ENCODE measurements at places on chromosomes 3 and 15.

GRCh38 chr3:178714925-178715832 is 178.9 kb downstream of the KCNMB2 start:
- DNase-seq, result no peak

DNA sequence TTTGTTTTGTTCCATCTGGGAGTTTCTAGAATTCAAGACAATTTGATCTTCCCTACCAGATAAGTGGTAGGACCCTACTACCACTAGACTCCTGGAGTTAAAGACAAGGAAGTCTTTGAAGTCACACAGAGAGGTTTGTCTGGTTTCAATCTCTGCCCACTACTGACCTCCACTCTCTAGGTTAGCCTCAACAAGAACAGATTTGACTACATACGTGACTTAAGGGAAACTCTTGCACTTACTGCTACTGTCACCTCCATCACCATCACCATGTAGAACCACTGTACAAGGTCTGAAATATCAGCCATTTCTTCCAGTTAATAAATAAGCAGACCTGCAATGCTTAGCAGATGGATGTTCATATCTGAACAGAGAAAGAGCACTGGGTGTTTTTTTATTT is 148.3 kb upstream of the ARHGEF26 start:
- DNase-seq, result no peak

DNA sequence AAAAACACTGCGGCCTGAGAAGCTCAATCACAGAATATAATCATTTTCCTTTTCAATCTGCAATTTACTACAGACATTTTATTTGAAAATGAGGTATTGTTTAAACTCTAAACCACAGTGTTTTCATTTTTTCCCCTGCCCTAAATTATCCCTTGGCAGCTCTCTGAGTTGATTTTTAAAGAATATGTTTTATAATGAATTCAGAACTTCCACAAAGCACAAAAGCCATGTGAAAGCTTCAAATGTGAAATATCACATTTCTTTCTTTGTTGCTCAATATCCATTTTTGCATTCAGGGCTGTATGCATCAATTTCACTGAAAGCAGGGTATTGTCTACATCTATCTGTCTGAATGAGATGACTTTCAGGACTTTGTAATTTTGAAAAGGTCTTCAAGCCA is 813.6 kb upstream of the ALCAM start:
- DNase-seq, result no peak

GRCh38 chr15:53910236-53910849 is 67.9 kb upstream of the UNC13C start:
- no peak for DNase-seq

GRCh38 chr3:175404027-175404426 is 544.9 kb downstream of the NAALADL2 start:
- DNase-seq, result no peak

DNA sequence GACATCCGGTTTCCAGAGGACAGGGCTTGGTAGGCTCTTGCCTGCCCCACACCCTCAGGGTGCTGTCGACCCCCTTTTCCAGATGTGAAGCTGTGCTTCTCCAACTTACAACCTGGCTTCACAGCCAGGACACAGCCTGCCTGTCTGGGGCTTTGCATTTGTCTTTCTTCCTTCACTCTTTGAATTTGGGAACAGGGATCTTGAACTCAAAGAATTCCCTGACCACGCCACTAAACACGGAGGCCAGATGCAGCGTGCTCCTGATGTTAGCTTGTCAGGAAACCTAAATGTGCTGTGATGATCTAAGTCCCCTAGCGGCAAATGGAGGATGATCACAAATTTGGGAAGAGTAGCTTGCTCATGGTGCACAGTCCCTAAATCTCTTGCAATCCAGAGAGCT is 244.8 kb upstream of the RGMA start:
- DNase-seq, result no peak

DNA sequence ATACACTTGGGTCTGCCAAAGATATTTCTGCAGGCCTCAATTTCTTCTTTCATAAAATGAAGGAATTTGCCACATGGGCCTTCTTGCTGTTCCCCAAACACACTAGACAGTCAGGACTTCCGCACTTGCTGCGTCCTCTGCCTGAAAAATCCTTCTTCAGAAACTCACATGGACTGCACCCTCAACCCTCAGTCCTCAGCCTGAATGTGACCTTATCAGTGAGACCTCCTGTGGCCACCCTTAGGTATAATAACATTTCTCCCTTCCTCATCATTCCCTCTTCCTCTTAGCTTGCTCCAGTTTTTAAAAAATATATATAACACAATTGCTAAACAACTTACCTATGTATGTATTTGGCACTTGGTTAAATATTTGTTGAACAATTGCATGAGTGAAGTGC is 257.5 kb downstream of the MFSD1 start:
- DNase-seq, result no peak

DNA sequence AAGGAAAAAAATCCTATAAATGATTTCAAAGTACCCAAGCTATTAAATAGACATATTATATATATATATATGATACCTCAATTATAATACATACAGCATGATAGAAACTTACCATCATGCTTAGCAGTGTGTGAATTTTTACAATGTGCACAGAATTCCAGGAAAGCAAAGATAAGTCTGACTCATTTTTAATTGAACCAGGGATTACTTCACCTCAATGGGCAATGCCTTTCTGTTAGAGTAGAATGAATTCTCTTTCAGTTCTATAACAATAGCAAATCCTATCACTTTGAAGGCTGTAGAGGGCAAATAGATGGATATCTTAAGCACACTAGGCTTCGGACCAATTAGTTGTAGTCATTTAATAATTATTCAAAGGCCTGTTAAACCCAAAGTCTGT is 54.8 kb upstream of the P3H2 start:
- DNase-seq, result no peak

DNA sequence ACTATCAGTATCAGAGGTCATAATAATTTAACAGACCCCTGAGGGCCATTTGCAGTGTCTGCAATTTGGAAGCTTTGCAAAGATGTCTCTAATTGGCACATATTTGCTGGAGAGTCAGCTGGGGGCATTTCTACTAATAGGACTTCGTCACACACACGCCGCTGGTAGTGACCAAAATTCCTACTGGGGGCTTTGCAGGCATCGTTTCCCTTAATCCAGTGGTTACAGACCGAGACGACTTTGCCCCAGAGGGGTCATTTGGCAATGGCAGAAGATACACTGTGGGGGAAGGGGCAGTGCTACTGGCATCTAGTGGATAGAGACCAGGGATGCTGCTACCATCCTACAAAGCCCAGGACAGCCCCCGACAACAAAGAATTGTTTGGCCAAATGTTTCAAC is 151.0 kb upstream of the LRTM1 start:
- DNase-seq, result no peak
